Activated T-helper 1 cell treated with anti-CD3 and anti-CD28 coated beads, Interleukin-12 subunit alpha, Interleukin-12 subunit beta, Interleukin-2, Interleukin-4 antibody, amounts not matched to agents 30 ng/mL and 10 ng/mL and 1 ng/mL, durations not matched to agents 14 hours and 24 hours and 36 hours (primary cell): ENCODE measurements at places on chromosomes 2 and 18. TPM values are rescaled to one million over a fixed set of nuclear protein-coding genes. Genes with fewer than 3 reads are reported as not detected.

MARCHF7 gene
- total RNA-seq = 76.5 and 80.3 TPM in 2 replicates

DNA sequence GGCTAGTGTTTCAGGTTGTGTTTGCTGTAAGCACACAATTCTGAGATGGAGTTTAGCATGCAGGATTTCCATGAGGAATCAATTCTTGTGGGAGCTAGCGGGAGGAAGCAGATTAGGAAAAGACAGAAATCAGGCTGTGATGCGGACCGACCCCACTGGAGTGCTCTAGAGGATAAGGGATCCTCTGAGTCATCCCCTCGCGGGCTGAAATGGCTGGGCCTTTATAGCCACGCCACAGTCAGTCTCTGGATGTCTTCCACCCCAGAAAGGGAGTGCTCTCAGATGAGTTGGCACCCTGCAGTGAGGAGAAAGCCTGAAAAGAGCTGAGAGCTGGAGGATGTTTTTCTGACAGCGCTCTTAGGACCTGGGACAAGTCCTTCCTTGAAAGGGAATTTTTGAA lies 102.4 kb downstream of the GALNT3 start:
- DNase-seq = no peak

- DNase-seq = no peak
Observed at GRCh38 chr18:26656431-26656943, 108.1 kb upstream of the KCTD1 start.

GRCh38 chr2:74148457-74149246 lies 940 bp upstream of the BOLA3 start:
- DNase-seq = no peak

HOXD8 gene
- not detected in 2 replicates for total RNA-seq

DNA sequence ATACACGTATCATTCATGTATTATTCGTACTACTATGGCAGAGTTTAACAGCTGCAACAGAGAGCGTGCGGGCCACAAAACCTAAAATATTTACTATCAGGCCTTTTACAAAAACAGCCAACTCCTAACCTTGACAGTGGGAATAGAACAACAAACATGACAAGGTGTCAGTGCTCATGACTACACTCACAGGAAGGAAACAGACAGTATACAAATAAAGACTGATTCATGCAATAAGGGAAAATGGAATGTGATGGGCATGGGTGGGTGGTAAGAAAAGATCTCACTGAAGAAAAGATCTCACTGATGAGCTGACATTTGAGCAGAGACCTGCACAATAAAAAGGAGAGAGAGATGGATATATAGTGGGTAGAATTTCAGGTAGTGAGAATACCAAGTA lies 347.8 kb downstream of the ALK start:
- DNase-seq = no peak

- no peak for DNase-seq
Observed at GRCh38 chr2:108633409-108633808, 85.9 kb upstream of the RANBP2 start.

FRZB gene
- total RNA-seq = not detected in 2 replicates

INPP1 gene
- total RNA-seq = 7.7 and 9.8 TPM in 2 replicates

GRCh38 chr2:88746929-88747490 lies 55.5 kb downstream of the RPIA start:
- DNase-seq = no peak

DNA sequence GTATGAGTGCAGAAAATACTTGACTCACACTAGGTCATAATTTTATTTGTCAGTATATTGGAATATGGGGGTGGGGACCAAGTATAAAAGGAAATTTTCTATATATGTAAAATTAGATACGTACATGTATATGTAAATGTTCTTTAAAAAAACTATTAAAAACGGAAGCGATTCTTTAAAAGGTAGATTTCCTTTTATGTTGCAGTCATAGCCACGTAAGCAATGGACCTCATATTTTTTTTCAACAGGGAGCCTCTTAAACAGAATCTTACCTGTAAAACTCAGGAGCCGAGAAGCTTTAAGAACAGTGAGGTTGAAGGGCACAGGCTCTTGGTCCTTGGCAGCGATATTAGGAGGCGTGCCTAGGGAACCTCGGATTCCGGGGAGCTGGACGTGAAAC lies 3.3 kb downstream of the RHBDD1 start:
- no peak for DNase-seq

RAB27B gene
- 0.10 and 0.21 TPM in 2 replicates for total RNA-seq

- no peak for DNase-seq
Observed at GRCh38 chr18:9029131-9029530, 73.4 kb upstream of the NDUFV2 start.

DNA sequence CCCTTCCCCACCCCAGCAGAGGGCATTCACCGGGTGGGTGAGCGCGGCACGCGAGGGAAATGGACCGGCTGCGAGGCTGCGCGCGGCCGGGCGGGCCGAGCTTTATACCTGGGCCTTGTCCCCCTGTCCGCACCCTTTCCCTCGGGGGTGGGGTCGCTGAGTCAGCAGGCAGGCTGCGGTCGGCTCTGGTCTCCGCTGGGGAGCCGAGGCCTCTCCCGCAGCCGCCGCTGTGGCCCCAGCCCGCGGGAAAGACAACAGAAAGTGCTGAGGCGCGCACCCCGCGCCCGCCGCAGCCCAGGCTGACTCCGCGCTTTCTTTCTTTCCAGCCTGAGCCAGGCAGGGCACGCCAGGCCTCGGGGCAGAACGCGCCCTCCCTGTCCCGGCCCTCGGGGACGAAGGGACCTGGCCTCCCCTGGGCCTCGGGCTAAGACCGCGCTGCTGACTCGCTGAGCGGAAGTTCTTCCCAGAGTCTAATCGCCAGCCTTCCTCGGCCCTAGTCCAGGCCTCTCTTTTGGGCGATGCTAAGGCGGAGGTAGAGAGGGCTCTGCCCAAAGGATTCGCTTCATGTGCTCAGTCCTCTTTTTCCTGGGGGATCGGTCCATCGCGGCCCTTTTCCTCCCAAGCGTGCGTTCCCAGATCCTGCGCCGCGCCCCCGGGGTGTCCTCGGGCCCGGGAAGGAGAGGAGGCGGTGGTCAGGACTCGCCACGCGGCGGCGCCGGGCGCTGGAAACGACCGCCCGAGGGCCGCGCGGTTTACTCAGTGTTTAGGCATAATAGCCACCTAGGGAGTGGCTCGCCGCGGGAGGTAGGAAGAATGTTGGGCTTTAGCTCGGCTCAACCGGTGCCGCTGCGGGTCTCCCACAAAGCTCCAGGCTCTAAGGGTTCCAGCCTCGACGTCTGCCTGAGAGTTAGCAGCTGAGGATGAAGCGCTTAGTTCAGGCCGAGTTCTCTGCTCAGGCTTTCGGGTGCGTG lies at the start of gene CRYBA2:
TSS of gene CRYBA2 (minus strand) at position 78 of the 971 bp plus-strand sequence. CDS start 246 bp downstream, outside the sequence.
- no peak for DNase-seq

DNA sequence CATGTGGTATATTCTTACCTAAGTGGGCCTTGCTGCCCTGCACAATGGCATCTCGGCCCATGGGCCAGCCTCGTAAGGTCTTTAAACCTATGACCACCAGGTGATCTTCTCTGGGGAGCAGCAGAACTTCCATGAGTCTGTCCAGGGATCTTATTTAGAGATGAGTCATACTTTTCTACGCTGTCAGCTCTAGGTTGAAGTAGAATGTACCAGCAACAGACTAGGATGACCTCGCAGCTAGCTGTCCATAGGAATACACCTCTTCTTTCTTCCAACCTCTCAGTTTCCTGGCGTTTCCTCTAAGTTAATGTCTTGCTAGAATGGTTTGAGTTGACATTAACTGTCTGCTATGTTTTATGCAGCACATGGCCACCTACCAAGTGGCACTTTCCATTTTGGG lies 15.6 kb upstream of the CXCR4 start:
- DNase-seq = no peak

XDH gene
- total RNA-seq = not detected in 2 replicates

DNA sequence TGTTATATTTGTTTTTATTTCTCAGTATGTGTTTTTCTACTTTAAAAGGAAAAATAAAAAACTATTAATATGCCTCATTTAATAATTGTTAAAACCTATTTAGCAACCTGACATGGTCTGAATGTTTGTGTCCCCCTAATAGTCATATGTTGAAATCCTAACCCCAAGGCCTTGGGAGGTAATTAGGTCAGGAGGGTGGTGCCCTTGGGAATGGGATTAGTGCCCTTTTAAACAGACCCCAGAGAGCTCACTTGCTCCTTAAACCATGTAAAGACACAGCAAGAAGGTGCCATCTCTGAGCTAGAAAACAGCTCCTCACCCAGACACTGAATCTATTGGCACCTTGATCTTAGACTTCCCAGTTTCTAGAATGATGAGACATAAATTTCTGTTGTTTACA lies 71.8 kb downstream of the CHST9 start:
- no peak for DNase-seq

GRCh38 chr2:217988840-217989204 lies 14.0 kb downstream of the TNS1 start:
- no peak for DNase-seq

DNA sequence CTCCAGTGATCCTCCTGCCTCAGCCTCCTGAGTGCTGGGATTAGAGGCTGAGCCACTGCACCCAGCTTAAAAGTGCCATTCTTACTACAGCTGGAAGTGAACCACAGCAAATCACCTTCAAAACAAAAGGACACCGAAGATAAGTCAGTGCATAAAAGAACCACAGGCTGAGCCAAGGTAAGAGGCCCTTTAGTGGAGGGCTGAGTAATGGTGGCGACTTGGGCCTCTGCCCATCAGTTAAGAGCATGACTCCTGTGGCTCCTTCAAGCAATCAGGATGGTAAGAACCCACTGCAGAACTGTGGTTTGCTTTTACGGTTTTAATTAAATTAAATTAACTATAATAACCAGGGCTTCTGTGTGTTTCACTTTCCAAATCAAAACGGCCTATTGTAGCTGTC lies 75.1 kb downstream of the CTAGE1 start:
- DNase-seq = no peak

GRCh38 chr2:241225545-241225944 lies 37.1 kb downstream of the ANO7 start:
- DNase-seq = no peak

- peak; percentile 0 for DNase-seq
Observed at GRCh38 chr2:169361706-169362117, 622 bp downstream of the LRP2 start.

STAT4 gene
- 57.4 and 62.1 TPM in 2 replicates for total RNA-seq

DNA sequence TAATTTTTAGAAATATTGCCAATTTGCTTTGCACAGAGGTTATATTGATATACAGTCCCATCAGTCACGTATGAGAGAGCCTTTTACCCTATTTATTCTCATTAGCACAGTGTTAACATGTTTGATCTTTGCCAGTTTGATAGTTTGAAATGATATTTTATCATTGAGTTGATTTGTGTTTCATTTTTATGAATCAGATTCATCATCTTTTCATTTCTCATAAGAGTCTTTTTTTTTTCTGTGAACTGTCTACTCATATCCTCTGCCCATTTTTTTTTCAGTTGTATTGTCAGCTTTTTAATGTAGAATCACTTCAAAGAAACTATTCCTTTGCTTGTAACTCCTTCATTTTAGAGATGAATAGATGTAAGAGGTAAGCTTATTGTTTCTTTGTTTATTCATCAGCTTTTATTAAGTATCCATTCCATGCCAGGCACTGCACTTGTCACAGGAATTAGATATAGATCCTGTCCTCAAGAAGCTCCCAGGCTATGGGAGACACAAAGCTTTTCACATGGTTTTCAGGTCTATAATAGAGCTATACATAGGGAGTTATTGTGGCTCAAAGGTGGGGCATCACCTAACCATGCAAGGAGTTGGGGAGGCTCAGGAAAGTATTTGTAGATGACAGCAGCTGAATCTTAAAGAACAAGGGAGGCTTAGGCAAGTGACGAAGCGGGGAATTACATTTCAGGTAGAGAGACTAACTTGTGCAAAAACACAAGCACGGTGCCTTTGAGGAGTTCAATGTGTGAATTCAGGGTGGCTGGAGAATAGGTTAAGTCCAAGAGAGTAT lies 42.1 kb downstream of the CD28 start:
- DNase-seq = no peak

GRCh38 chr2:71629273-71629672 lies 175.9 kb downstream of the DYSF start:
- no peak for DNase-seq

M1AP gene
- total RNA-seq = 0.10 TPM in 1 of 2 replicates, not detected in the other
